Stimulated activated naive B cell treated with anti-CD40 and anti-IgM and Interleukin-4, amounts not matched to agents 10 μg/mL and 1 μg/mL and 100 μg/mL, for 72 hours (primary cell): ENCODE measurements at places on chromosomes 11 and 22.

DNA sequence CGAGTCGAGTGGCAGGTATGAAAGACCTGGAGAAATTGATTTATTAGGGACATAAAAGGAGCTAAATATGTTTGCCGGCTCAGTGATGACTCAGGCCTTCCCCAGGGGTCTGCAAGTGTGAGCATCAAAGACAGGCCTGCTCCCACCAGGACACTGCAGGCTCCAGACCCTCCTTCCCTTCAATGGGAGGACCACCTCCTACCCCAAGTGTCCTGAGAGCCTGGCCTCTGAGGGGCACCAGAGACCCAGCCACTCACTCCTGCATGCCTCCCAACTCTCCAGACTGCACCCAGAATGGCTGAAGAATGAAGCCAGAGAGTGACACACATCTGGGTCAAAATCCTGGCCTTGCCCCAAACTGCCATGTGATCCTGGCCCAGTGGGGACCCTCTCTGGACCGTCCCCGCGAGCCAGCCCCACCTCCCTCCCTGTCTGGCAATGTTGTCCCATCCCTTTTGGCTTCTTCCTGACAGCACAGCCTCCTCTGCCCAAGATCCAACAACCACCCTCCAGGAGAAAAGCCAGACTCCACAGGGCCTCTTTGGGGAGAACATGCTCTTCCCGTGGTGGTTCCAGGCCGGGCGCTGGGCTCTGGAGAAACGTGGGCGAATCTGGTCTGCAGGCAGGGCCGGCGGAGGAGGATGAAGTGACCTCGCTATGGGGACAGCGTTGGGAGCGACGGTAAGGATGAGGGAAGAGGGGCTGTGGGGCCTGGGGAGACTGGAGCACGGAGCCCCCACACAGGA, 36.2 kb downstream of the CYTH4 start:
- DNase-seq: no peak
- no peak overlapping the region for H3K27ac ChIP-seq
- peaks cover 6% of the 10 kb centered on the region for H3K27me3 ChIP-seq
- H3K4me1 ChIP-seq: peaks cover 23% of the 10 kb centered on the region

DNA sequence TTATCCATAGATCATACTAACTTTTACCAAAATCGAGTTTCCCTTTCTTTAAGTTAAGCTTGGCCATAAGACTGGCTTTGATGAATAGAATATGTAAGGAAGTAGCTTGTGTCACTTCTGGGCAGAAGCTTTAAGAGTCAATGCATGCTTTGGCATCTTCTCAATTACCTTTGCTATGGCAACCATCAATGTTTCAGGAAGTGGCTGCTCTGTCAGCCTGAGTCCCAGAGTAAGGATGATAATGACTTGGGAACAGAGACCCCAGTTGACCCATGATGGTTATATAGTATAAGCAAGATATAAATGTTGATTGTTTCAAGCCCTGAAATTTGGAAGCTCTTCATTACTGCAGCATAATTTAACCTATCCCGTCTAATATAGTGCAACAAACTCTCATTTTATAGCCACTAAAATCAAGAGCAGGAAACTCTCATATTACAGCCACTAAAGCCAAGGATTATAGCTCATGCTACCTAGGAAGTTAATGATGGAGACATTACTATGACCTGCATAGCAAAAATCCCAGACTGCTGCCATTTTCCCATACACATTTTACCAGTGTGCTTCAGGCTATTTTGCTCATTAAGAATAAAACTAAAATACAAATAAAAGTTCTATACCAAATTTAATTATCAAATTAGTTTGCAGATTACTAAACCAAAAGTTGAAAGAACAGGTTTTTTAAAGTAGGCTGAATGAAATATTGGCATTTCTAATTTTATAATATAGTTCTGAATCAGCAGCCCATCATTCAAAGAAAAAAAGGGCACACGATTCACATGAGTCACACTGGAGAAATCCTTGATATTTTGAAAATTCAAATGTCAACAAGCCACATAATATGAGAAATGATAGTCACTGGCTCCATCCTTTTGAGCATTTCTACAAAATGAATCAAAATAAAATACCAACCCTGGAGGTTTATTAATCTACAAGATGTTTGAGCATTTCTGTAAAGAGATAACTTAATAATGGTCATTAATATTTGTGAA, 23.8 kb downstream of the FSHB start:
- no peaks in the 10 kb centered on the region for H3K27me3 ChIP-seq
- H3K36me3 ChIP-seq: no peaks in the 10 kb centered on the region
- H3K27ac ChIP-seq: no peak overlapping the region
- H3K4me3 ChIP-seq: no peak overlapping the region
- DNase-seq: no peak

DNA sequence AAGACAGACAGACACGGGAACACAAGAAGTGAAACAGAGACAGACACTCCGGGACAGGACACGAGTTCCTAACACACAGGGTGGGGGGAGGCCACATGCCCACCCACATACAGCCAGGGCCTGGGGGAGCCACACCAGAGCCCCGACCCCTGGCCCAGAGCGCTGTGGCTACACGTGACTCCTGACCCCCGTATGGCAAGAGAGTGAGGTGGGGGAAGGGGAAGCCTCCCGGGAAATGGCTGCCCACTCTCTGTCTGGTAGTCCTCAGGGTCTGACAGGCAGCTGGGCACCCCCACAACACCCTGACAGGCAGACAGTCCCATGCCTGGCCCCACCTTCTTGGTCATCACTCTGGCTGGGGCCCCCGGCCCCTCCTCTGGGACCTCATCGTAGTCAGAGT, 38.6 kb upstream of the PDE2A start:
- H3K27me3 ChIP-seq: no peaks in the 10 kb centered on the region
- no peak for DNase-seq
- H3K27ac ChIP-seq: peak overlapping the region; percentile 83

- H3K4me3 ChIP-seq: no peak within 1 kb of the TSS
- H3K27ac ChIP-seq: no peak within 1 kb of the TSS
- no peaks in the 10 kb centered on the region for H3K36me3 ChIP-seq
- H3K4me1 ChIP-seq: peaks cover 7% of the 10 kb centered on the region
- DNase-seq: no peak
- peaks cover 8% of the 10 kb centered on the region for H3K27me3 ChIP-seq
Observed at GRCh38 chr22:25741692-25742626, at the start of gene MYO18B. TSS of gene MYO18B (plus strand) at chr22:25742188. CDS start at chr22:25761093, 18,905 bp downstream.

- H3K27me3 ChIP-seq: peaks cover 24% of the 10 kb centered on the region
- H3K36me3 ChIP-seq: no peaks in the 10 kb centered on the region
- H3K27ac ChIP-seq: no peak overlapping the region
Observed at GRCh38 chr22:24848559-24849168, 42.7 kb downstream of the SGSM1 start.

DNA sequence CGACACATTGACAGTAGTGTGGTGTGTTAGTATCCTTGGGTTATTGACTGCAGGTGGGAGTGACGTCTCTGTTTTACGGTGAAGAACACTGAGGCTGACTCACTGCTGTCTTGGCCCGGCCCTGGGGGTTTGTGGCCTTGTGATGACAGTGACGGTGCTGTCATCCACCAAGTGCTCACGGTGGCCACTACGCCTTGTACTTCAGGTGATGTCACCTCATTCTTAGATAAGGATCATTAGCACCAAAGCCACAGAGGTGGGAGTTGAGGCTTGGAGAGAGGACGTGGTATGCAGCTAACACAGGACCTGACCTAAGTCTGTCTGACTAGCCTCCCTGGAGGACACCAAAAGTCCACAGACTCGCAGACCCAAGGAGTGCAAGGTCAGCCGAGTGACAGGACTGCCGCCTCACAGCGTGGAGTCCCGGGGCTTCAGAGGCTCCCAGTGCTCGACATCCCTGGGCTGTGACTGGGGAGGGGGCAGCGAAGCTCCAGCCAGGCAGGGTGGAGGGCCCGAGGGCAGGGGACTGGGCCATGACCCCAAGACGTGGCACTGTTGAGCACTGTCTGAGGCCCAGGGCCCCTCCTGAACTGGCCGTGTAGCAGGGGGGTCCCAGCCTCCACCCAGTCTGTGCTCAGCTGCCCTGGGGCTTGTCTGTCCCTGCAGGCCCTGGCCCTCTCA, 56.5 kb downstream of the NAT10 start:
- H3K27ac ChIP-seq: no peak overlapping the region
- peak; percentile 23 for DNase-seq
- H3K27me3 ChIP-seq: no peaks in the 10 kb centered on the region
- H3K4me3 ChIP-seq: no peak overlapping the region
- peaks cover 63% of the 10 kb centered on the region for H3K36me3 ChIP-seq

GRCh38 chr11:100890789-100891188, 203.7 kb downstream of the ARHGAP42 start:
- H3K4me1 ChIP-seq: no peaks in the 10 kb centered on the region
- no peaks in the 10 kb centered on the region for H3K27me3 ChIP-seq
- no peak overlapping the region for H3K4me3 ChIP-seq
- H3K36me3 ChIP-seq: no peaks in the 10 kb centered on the region

- H3K27me3 ChIP-seq: no peaks in the 10 kb centered on the region
- H3K4me1 ChIP-seq: no peaks in the 10 kb centered on the region
- no peak for DNase-seq
- no peak overlapping the region for H3K4me3 ChIP-seq
Observed at GRCh38 chr11:56531856-56532255, 11.2 kb downstream of the OR5M11 start.

DNA sequence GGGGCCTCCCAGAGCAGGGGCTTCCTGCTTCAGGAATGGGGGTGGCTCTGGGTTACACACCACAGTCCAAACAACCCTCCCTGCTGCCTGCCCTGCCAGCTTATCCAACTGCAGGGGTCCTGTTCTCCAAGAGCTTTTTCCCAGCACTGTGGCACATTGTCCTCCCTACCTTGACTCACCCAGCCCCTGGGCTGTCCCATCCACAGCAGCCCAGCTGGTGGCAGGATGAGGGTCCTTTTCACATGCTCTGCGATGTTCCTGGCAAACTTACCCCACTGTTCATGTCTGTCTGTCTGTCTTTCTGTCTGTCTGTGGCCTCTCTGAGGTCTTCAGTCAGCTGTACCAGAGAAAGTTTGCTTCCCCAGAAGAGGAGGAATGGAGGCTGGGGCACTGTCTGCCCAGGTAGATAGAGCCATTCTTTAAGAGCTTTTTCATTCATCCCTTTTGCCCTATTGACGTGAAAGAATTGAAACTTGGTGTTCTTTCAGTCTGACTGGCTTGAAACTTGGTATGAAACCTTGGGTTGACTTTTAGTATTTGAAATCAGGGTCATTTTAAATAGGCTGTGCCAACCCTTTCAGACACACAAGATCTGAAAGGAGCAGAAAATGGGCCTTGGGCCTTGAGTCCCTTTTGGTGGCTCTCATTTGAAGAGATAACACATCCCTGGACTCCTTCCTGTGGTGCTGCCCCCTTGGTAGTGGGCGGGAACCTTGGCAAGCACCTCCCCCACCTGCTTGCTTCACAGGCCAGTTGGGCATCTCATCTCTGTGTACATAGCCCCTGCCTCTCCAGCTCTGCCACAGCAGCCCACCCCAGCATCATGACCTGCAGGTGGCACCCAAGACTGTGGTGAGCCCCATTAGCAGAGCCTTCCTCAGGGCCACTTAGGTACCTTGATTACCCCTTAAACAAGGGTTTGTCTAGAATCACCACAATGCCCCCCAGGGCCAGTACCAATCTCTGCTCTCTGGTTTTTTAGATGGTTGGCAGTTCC, 74.6 kb upstream of the SUSD2 start:
- H3K27me3 ChIP-seq: no peaks in the 10 kb centered on the region
- H3K4me1 ChIP-seq: peaks cover 18% of the 10 kb centered on the region
- H3K36me3 ChIP-seq: peaks cover 40% of the 10 kb centered on the region
- peak overlapping the region; percentile 61 for H3K4me3 ChIP-seq
- DNase-seq: peak; percentile 11

- peaks cover 29% of the 10 kb centered on the region for H3K27me3 ChIP-seq
- no peaks in the 10 kb centered on the region for H3K36me3 ChIP-seq
- H3K4me1 ChIP-seq: peaks cover 27% of the 10 kb centered on the region
- no peak for DNase-seq
- H3K27ac ChIP-seq: peak overlapping the region; percentile 54
- H3K4me3 ChIP-seq: no peak overlapping the region
Observed at GRCh38 chr11:44916801-44917385, 33.8 kb downstream of the TP53I11 start.

DNA sequence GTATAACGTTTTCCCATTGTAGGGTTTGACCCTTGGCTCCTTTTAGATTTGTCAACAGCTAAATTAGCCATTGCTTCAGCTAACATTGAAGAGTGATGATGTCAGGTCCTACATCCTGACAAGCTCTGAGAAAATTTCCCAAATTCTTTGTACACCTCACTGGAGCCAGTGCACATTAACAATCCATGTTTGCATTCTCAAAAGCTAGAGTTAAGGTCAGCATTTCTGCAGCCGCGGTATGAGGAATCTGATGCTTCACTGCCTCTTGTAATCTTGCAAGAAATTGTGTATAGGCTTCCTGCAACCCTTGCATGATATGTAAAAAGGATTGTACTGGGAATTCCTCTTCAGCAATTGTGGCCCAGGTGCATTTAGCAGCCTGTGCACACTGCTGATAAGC, 33.1 kb upstream of the NCAM1 start:
- H3K36me3 ChIP-seq: no peaks in the 10 kb centered on the region
- no peaks in the 10 kb centered on the region for H3K27me3 ChIP-seq
- no peaks in the 10 kb centered on the region for H3K4me1 ChIP-seq
- no peak overlapping the region for H3K4me3 ChIP-seq

- H3K4me1 ChIP-seq: peaks cover 3% of the 10 kb centered on the region
- H3K4me3 ChIP-seq: no peak overlapping the region
- peaks cover 29% of the 10 kb centered on the region for H3K27me3 ChIP-seq
- no peak for DNase-seq
- H3K36me3 ChIP-seq: no peaks in the 10 kb centered on the region
- H3K27ac ChIP-seq: no peak overlapping the region
Observed at GRCh38 chr11:7688238-7688826, 15.0 kb upstream of the CYB5R2 start.

GRCh38 chr11:10524471-10524870, 16.5 kb downstream of the RNF141 start:
- H3K27me3 ChIP-seq: no peaks in the 10 kb centered on the region
- peaks cover 19% of the 10 kb centered on the region for H3K4me1 ChIP-seq
- no peak overlapping the region for H3K27ac ChIP-seq
- no peak overlapping the region for H3K4me3 ChIP-seq

- H3K4me1 ChIP-seq: no peaks in the 10 kb centered on the region
- no peaks in the 10 kb centered on the region for H3K27me3 ChIP-seq
- H3K27ac ChIP-seq: no peak overlapping the region
- DNase-seq: no peak
Observed at GRCh38 chr11:31780480-31780971, 30.6 kb downstream of the PAX6 start.

GRCh38 chr22:48907591-48907990, 920.1 kb downstream of the BRD1 start:
- no peak for DNase-seq
- no peak overlapping the region for H3K4me3 ChIP-seq
- peaks cover 38% of the 10 kb centered on the region for H3K27me3 ChIP-seq
- H3K36me3 ChIP-seq: no peaks in the 10 kb centered on the region
- no peak overlapping the region for H3K27ac ChIP-seq

DNA sequence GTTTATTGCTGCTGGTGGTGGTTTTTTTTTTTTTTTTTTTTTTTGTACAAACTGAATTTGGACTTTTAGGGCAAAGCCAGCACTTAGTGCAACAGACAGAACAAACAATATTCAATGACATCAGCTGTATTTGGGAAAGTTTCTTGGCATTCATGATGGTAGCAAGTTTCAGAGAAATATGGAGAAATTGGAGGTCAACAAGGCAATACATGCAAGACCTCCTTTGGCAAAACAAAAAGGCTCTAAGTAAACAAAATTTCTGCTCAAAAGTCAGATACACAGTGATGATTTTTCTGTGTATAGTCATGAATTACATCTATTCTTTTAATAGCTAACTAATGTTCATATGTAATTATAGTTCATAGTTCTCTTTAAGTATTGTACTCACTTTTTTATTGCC, 612.5 kb upstream of the LUZP2 start:
- DNase-seq: no peak
- no peak overlapping the region for H3K4me3 ChIP-seq
- H3K27me3 ChIP-seq: no peaks in the 10 kb centered on the region
- H3K36me3 ChIP-seq: no peaks in the 10 kb centered on the region
- no peak overlapping the region for H3K27ac ChIP-seq
